Esophagus muscularis mucosa (tissue), 4 donors: ENCODE measurements at places on chromosomes 3 and 15. TPM values are rescaled to one million over a fixed set of nuclear protein-coding genes. Genes with fewer than 3 reads are reported as not detected.

The ITGA11 gene
- total RNA-seq = 3.3 TPM

- H3K36me3 ChIP-seq = peaks cover 46% of the 10 kb centered on the region
- no peak for DNase-seq
- H3K27me3 ChIP-seq = no peaks in the 10 kb centered on the region
- H3K4me3 ChIP-seq = no peak overlapping the region
Observed at GRCh38 chr15:58616171-58616570, 133.3 kb downstream of the ADAM10 start.

The CHRNA5 gene
- 0.99 TPM for total RNA-seq

The SLC22A14 gene
- total RNA-seq = not detected

- H3K36me3 ChIP-seq = no peaks in the 10 kb centered on the region
- no peak overlapping the region for H3K4me3 ChIP-seq
- H3K27ac ChIP-seq = no peak overlapping the region
- no peaks in the 10 kb centered on the region for H3K4me1 ChIP-seq
Observed at GRCh38 chr3:63333815-63334214, 55.7 kb downstream of the SYNPR start.

GRCh38 chr15:38130740-38131498 lies 121.7 kb upstream of the SPRED1 start:
- no peaks in the 10 kb centered on the region for H3K27me3 ChIP-seq
- no peaks in the 10 kb centered on the region for H3K36me3 ChIP-seq
- H3K4me1 ChIP-seq = peaks cover 26% of the 10 kb centered on the region
- peak; percentile 96 for DNase-seq
- H3K4me3 ChIP-seq = peak overlapping the region; percentile 35
- H3K27ac ChIP-seq = peak overlapping the region; percentile 79

GRCh38 chr3:194029846-194030245 lies 106.1 kb upstream of the HES1 start:
- H3K36me3 ChIP-seq = no peaks in the 10 kb centered on the region
- DNase-seq = no peak
- H3K27ac ChIP-seq = no peak overlapping the region
- no peaks in the 10 kb centered on the region for H3K4me1 ChIP-seq

The IL17RE gene
- total RNA-seq = 1.7 TPM

GRCh38 chr15:55060836-55061235 lies 135.9 kb downstream of the RSL24D1 start:
- no peak overlapping the region for H3K27ac ChIP-seq
- no peaks in the 10 kb centered on the region for H3K4me1 ChIP-seq
- H3K4me3 ChIP-seq = no peak overlapping the region
- DNase-seq = no peak

DNA sequence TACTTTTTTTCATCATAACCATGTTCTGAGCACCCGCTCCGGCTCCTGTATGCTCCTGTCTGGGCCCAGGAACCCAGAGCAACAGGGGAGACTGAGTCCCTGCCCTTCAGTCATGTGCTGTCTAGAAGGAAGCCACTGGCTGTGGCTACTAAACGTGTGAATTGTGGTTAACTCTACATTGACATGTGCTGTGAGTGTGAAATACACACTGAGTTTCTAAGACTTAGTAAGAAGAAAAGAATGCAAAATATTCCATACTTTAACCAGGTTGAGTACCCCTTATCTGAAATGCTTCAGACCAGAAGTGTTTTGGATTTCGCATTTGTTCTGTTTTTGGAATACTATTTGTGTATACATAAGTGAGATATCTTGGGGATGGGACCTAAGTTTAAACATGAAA lies 42.8 kb upstream of the CGNL1 start:
- no peak for DNase-seq
- H3K4me3 ChIP-seq = no peak overlapping the region
- H3K4me1 ChIP-seq = peaks cover 11% of the 10 kb centered on the region
- no peaks in the 10 kb centered on the region for H3K36me3 ChIP-seq
- H3K27ac ChIP-seq = no peak overlapping the region

The ST3GAL6 gene
- 10.8 TPM for total RNA-seq

DNA sequence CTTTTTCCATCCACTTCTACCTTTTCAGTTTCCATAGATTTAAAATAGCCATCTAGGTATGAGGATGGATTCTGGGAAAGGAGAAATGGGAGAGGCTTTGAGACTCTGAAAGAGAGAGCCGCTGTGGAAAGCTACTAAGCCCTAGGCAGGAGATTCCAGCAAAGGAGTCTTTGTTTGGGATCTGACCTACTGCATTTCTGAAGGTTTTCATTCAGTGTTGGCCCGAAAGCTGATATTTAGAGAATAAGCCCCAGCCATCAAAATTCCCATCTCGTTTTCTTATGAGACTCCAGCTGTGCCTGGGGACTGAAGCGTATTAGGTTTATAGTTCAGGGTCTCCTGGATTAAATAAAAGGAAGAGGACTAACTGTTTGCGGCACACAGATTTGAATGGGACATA lies 19.5 kb downstream of the LIPH start:
- no peaks in the 10 kb centered on the region for H3K4me1 ChIP-seq
- H3K4me3 ChIP-seq = no peak overlapping the region
- no peak overlapping the region for H3K27ac ChIP-seq

The SKOR1 gene
- 0.99 TPM for total RNA-seq

- no peak overlapping the region for H3K27ac ChIP-seq
- no peaks in the 10 kb centered on the region for H3K36me3 ChIP-seq
- H3K4me1 ChIP-seq = no peaks in the 10 kb centered on the region
Observed at GRCh38 chr3:39980058-39980457, 170.6 kb downstream of the MYRIP start.

- H3K27me3 ChIP-seq = no peaks in the 10 kb centered on the region
- DNase-seq = no peak
- H3K36me3 ChIP-seq = no peaks in the 10 kb centered on the region
Observed at GRCh38 chr3:116886202-116886893, 176.8 kb downstream of the TUSC7 start.

The KCNAB1 gene
- total RNA-seq = 2.3 TPM
